GDM1 (cell line): ENCODE measurements at places on chromosomes 7 and 10.

DNA sequence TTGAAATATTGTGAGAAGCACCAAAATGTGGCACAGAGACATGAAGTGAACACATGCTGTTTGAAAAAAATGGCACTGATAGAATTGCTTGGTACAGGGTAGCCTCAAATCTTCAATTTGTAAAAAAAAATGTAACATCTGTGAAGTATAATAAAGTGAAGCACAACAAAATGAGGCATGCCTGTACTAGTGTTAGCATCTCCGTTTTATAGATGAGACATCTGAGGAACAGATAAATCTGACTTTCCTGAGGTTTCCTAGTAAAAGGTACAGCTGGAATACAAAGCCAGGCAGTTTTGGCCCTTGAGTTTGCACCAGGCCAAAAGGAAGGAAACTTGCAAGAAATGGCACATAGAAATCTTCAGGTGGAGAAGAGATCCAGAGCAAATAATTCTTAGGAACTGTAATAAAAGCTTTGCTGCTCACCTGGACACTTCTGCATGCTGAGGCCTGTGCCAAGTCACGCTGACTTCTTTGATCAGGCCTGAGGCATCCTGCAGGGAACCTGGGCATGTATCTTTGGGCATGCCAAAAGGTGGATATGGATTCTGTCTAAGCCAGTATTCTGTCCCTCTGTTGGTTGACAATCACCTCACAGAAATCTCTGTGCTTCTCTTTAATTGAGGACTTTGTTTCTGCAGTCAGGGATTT is 251.5 kb upstream of the PLPP4 start:
- no peak for DNase-seq

DNA sequence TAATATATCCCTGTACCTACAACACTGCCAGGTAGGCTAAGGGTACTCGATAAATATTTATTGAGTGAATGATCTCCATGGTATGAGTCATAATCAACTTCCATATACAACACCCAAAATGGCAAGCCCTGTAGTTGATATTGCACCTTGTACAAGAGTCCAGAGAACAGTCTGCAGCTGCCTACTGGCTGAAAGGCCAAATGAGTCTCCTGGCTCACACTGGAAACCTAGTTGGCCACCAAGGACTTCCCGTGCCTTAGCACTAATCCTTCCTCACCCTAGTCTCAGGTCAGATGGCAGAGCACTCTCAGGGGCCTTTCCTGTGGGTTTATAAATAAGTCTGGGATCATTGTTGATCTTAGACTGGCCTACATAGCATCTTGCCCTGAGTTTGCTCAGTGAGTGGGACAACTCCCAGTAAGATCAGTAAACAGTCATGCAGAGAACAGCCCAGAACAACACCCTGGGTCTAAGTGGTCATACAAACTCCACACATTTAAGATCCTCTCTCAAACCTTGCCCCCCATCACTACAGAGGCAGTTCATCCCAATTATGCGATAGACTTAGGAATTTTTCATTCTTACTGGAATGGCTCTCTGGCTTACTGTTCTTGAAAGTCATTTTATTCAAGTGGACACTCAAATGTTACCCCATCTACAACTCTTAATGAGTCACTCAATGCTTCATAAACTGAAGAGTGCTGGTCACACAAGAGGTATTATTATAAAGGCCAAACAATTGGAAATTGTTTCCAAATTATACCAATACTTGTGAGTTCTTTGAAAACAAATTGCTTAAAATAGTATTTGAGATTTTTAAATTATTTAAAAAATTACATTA is 14.7 kb upstream of the SLC16A9 start:
- no peak for DNase-seq

DNA sequence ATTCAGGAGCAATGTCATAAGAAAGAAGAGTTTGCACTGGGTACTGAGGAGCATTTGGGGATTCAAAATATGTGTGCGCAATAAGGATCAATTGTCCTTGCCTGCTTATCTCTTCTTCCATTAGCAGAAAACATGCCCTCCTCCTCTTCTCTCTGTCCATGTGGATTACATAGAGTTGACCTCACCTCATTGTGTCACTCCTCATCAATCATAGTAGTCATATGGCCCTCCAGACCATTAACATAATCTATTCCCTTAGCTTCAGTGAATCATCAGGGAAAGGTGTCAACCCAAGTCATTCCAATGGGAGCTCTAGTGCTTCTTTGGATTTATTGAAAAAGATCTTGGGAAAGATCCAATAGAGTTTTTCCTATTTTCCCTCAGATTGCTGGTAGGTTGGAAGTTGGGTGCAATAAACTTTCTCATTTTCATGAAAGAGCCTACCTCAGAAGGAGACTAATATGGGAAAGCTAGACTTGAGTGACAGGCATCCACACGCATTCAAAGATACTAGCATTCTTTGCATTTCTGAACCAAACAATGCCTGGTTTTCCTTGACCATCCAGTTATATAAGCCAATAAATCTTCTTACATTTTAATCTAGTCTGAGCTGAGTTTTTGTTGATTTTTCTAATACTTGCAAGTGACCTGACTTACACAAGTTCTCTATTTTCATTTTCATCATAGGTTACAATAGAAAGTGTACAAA is 71.5 kb upstream of the FAM13C start:
- no peak for DNase-seq

GRCh38 chr7:117405519-117405918 is 21.8 kb downstream of the ASZ1 start:
- DNase-seq: no peak
